ENCODE measurements at places on chromosomes 7 and 10.

DNA sequence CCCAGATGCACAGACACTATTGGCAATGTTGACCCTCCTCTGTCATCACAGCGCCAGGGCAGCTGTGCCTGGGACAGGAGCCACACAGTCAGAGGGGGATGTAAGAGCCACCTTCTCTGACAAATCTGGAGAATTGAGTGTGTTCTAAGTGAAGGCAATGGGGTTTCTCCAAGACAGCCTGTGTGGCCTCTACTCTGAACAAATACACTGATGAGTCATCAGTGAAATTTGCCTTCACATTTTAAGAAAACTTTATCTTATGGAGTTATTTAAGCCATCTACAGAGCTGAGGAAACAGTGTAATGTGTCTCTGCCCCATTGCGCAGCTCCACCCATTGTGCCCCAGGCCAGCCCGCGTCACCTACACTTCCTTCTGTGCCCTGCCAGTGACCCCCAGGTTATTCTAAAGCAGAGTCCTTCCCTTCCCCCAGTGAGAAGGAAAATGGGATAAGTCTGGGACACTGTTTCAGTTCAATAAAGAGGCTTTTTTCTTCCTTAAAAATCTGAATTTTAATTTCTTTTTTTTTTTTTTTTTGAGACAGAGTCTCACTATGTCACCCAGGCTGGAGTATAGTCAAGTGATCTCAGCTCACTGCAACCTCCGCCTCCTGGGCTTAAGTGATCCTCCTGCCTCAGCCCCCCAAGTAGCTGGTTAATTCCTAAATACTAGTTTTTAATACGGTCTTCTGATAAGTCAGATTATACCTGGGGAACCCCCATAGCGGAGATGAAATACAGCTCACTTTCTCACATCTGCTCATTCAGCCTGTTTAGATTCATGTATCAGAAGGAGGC, 21.8 kb downstream of the AKR1E2 start:
- no peak for DNase-seq

GRCh38 chr7:89770161-89770560, 384.1 kb upstream of the STEAP1 start:
- DNase-seq: no peak

- no peak for DNase-seq
Observed at GRCh38 chr7:39637400-39637799, 14.0 kb downstream of the RALA start.

GRCh38 chr7:69190763-69191162, 407.5 kb upstream of the AUTS2 start:
- DNase-seq: no peak

GRCh38 chr7:4845740-4846142, 16.1 kb downstream of the PAPOLB start:
- no peak for DNase-seq

GRCh38 chr10:5464546-5464945, 34.8 kb downstream of the CALML5 start:
- no peak for DNase-seq

DNA sequence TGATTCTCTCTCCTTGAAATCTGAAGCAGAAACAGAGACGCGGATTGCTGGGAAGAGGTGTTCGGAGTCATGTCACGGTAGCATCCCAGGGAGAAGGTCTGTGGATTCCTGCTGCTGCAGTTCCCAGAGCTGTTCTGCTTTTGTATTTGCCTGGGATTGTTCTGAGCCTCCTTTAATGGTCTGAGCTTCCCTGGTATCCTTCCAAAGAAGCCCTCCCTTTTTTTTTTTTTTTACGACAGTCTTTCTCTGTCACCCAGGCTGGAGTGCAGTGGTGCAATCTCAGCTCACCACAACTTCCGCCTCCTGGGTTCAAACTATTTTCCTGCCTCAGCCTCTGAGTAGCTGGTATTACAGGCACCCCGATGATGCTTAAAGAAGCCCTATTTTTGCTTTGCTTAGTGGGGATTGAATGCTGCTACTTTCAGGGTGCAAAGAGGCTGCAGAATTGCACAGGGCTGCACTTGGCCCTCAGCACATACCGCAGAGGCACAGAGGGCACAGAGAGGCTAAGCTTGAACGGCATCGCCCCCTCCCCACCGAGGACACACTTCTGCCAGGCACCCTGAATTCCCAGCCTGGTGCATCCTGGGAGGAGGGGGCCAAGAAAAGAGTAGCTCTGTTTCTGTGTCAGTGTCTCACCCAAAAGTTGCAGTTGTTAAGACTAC, 208.6 kb upstream of the GALNT17 start:
- no peak for DNase-seq

DNA sequence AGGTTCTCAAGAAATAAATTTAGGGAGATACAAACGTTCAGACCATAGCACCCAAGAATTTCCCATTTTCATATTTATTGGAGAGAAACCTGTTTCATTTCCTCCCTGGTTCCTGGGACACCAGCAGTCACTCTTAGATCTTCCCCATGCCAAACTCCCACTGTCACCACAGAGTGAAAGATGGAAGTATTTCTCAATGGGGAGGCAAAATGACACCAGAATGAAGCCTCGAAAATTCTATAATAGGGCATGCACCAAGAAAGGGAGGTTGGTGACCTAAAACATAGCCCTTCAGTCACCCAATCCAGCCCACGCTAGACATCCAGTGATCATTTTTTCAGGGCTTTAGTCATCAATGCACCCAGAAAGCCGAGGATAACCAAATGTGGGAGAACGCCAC, 148.1 kb upstream of the PLXDC2 start:
- no peak for DNase-seq

GRCh38 chr10:104104926-104105325, 17.0 kb upstream of the SFR1 start:
- no peak for DNase-seq

DNA sequence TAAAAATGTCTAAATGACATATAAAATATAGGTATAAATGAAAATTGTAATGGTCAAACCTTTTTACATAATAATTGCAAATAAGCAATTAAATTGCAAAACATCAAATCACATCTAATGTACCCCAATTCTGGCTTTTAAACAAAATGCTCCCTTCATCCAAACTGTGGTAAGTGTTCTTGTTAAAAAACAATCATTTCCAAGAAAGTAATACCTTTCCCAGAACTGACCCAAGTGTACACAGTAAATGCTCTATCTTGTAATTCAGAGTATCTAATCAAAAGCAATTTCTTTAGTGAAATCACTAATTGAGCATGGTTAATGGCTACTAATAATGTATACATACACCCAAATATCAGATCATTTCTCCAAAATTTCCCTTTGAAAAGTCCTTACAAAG, 28.0 kb downstream of the ITGB1 start:
- DNase-seq: no peak

- DNase-seq: no peak
Observed at GRCh38 chr7:24874791-24875190, 105.2 kb downstream of the OSBPL3 start.

DNA sequence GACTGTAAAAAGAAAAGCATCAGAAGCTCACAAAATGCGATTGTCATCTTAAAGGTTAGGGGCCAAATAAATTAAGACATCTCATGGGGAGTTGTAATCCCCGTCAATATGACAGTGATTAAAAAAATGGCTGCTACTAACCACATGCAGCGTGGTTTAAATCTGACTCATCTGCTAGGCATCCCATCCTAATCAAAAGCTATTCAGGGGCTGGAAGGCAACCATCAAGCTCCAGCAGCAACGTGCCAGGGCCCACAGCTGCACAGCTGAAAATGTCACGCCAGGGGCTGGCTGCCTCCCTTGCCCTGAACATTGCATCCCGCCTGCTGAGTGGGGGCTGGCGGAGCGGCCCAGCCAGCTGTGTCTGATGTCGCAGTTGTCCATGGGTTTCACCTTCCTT, 66.3 kb upstream of the FRMD4A start:
- no peak for DNase-seq

GRCh38 chr7:22858640-22859561, 36.3 kb upstream of the TOMM7 start:
- DNase-seq: no peak

DNA sequence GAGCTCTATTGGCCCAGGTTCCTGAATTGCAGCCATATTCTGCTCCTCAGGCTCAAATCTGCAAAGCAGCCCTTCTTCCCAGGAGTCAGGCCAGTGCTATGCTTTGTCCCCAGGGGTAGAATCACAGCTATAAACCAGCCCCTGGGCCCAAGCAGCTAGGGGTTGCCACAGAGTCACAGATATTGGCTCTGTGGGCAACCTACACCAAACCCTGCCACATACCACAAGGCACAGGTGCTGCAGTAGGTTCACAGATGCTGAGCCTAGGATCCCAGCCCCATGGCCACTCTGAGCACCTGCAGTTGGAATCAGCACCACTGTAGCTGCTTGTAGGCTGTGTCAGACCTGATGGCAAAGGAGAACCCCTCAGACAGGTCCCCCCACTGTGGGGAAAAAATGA, 43.1 kb upstream of the CAMK2B start:
- DNase-seq: no peak

DNA sequence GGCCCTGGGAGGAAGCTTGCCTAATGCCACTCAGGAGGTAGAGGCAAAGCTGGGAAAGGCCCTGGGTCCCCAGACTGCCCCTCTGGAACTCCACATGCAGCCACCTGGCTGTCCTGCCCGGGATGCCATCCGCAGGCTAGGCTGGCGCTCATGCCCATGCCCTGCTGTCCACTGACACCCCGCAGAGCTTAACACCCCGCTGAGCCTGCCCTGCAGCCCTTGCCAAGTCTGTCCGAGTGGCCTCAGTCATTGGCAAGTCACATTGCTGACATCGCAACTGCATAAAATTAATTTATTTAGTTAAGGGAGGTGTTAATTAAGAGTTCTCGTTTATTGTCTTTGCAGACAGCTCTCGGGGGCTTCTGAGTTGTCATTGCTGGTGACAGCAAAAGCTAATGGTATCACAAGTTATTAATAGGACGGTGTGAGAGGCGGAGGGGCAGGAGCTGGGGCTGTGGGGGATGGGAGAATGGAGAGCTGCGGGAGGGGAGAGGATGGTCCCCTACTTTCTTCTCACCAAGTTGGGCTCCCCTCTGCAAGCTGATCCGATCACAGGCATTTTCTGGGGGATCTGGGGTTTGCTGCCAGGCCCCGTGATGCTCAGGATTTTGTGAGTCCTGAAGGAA, 55.6 kb upstream of the PCBD1 start:
- no peak for DNase-seq

DNA sequence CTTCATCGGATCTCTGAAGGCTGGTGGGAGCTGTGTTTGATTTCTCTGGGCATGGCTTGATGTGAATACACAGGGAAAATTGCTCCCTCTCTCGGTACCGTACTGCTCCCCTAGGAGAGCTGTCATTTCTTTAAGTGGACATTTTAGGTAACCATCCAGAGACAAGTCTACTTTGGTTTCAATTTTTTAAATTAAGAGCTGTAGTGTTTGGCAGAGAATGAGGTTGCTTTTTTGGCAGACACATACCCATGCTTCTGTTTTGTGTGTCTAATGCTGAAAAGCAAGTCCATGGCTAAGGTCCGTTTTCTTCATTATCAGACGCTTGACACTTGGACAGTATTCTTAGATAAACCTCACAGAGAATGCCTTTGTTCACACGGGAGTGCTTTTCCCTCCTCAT, 61.3 kb upstream of the TRIL start:
- DNase-seq: no peak

DNA sequence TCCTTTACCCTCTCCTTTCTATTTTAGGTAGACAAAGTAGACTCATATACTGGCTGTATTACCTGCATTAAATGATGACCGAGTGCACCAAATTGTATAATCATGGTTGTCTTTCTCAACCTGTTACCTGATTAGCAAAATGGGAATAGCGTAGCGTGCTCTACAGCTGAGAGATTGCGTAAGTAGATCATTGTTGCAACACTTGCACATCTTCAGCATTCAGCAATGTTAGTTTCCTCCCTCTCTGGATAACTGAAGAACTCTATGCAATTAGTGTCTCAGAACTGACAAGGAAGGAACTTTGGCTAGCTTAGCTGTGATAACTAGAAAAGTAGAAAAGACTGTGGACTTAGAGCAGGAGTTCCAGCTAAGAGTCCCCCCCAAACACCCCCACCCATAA, 787.4 kb downstream of the PHTF2 start:
- no peak for DNase-seq

DNA sequence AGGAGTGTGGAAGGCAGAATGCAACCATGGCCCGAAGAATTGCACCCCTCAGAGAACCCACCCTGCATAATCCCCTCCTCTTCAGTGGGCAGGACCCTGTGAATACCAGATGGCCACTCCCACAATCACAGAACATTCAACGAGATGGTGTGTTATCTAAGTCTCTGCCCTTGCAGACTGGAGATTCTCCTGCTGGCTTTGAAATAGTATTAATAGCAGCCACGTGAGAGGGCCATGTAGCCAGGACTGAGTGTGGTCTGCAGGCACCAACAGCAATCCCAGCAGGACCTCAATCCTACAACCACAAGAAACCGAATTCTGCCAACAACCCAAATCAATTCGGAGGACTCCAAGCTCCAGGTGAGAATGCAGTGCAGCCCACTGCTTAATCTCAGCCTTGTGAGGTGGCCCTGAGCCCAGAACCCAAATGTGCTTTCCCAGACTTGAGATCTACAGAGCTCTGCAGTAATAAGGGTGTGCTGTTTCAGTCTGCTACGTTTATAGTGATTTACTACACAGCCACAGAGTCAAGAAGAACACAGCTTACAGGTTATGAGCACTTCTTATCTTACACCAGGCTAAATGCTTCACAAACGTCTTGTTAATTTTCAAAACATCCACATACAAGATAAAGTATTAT, 72.1 kb downstream of the VOPP1 start:
- no peak for DNase-seq

- DNase-seq: no peak
Observed at GRCh38 chr10:54691331-54691730, 109.7 kb downstream of the PCDH15 start.

DNA sequence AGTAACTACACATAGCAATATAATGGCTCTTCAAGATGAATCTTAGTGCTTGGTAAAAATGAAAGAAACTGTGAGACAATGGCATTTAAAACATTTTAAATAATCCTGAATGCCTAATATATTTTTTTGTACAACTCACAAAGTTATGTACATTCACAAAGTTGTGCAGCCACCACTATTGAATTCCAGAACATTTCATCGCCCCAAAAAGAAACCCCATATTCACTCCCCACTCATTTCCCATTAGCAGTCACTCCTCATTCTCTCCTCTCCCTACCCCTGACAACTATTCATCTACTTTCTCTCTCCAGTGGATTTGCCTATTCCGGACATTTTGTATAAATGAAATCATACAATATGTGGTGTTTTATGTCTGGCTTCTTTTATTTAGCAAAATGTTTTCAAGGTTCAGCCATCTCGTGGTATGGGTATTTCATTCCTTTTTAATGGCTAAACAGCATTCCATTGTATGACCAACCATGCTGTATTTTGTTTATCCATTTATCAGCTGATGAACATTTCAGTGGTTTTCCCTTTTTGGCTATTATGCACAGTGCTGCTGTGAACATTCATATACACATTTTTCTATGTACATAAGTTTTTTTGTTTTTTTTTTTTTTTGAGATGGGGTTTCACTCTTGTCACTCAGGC, 34.7 kb downstream of the ENTPD7 start:
- DNase-seq: no peak

GRCh38 chr7:112201411-112201810, 4.8 kb downstream of the DOCK4 start:
- DNase-seq: no peak
